Activated naive CD8-positive, alpha-beta T cell treated with anti-CD3 and anti-CD28 coated beads, Interleukin-2, amount 10 ng/mL, durations not matched to agents 7 days and 5 days (primary cell): ENCODE measurements at places on chromosomes 11 and 22. TPM values are rescaled to one million over a fixed set of nuclear protein-coding genes. Genes with fewer than 3 reads are reported as not detected.

GRCh38 chr22:47309476-47309875 is 547.0 kb downstream of the TBC1D22A start:
- no peak for DNase-seq

GRCh38 chr11:120289426-120289825 is 35.7 kb upstream of the TLCD5 start:
- no peak for DNase-seq

DNA sequence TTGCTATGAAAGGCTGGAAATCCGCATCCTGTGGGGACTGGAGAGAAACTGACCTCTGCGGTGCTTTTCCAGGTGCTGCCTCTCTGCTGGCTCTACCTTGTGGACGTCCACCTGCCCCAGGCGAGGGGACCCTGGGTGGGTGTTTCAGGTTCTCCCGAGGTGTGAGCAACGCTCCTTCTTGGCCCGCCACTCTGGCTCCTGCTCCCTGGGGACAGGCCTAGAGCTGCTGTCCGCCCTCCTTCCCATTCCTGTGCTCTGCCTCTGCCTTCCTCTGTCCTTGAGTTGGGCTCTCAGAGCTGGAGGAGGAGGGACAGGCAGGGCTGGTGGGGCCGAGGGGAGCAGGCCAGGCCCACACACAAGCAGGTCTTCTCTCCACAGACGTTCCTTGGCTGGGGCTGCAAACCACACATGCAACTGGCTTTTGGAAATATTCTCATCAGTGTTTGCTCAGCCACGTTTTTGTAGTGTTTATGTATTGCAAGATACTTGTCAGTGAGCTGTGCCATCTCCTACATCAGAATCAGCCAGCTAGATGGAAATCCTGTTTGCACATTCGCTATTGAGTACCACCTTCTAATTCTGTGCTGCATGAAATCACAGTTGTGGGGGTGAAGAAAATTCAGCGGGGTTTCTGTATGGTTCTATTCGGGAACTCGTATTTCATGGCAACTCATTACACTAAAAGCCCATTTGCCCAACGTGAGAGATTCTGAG is 1115.0 kb downstream of the BRD1 start:
- no peak for DNase-seq

- no peak for DNase-seq
Observed at GRCh38 chr11:111870522-111870885, 877 bp downstream of the ALG9 start.

DNA sequence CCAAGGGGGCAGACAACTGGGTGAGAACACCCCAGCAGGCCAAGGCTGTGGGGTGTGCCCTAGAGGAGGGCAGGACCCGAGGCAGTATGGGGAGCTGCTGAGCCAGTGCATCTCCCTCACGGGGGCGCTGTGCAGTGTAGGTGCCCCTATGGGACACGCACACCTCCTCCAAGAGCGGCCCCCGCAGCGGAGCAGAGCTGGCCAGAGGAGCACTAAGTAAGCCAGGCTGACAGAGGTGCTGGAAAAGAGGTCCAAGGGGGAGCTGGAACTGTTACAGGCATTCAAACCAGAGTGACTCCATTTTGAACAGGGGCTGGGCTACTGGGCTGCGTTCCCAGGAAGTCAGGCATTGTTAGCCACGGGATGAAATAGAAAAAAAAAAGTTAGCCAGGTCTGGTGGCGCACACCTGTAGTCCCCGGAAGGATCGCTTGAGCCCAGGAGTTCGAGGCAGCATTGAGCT is 41.8 kb downstream of the TST start:
- peak; percentile 84 for DNase-seq

GRCh38 chr22:45007391-45008185 is 2.2 kb downstream of the PHF21B start:
- peak; percentile 45 for DNase-seq

DNA sequence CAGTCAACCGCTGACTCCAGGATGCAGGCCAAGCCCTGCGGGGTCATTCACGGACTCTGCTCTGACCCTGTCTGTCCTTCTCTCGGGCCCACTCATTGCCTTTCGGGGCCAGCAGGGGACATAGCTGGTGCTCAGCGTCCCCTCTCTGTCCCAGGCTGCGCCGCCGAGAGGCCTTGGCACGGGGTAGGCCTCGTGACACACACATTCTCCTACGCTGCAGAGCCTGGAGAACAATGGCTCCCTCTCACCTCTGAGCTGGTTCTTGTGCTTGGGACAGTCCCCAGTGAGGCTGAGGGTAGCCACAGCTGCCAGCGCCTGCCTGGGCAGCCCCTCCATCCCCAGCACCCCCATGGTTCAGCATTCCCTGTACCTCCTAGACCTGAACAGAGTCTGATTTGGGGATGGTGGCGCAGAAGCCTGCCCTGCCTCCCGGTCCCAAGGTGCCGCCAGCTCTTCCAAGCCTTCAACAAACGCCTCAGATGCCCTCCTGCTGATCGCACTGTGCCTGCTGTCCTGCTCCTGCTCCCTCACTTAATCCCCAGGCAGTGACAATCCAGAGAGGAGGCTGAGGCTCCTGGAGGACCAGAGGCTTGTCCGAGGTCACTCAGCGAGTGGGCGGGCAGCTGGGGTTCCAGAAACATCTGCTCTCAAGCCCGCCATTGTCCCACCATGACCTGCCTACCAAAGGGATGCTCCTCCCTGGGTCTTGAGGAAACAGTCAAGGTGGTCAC is 30.4 kb downstream of the DUSP8 start:
- no peak for DNase-seq

- no peak for DNase-seq
Observed at GRCh38 chr11:134110252-134110815, 41.5 kb downstream of the JAM3 start.

GRCh38 chr11:70590356-70590991 is 192.1 kb downstream of the CTTN start:
- no peak for DNase-seq

DNA sequence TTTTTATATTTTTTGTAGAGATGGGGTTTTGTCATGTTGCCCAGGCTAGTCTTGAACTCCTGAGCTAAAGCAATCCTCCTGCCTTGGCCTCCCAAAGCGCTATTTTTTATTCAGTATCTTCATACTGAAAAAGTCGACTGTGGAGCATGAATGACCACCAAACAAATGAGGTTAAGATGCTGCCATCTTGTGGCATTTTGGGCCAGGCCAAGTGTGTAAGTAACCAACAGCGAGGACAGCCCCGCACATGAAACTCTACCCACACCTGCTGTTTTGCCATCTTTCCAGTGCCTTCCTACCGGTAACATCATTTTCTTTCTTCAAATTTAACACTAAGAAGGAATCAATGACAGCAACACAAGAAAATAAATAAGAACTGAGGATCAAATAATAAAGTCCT is 32.2 kb upstream of the AQP11 start:
- no peak for DNase-seq

DNA sequence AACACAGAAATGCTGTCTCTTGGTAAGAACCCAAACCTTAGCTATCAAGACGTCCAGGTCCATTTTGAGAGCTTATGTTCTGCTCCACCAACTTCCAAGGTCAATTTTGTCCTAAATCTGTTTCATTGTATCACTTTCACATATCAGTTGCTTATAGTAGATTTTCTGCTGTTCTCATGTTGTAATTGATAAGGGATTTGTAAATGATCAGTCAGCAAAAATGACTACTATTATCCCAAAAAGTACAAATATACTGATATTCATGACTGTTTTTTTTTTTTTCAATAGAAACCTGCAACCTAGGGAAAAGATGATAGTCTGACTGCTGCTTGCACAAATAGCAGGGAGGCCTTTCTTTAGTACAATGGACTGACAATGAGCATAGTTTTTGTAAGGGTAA is 128.1 kb downstream of the ARHGAP20 start:
- DNase-seq: no peak

Gene CDC42EP1
- 0.31 TPM for total RNA-seq

- peak; percentile 57 for DNase-seq
Observed at GRCh38 chr22:39242595-39243438, 2.0 kb downstream of the PDGFB start.

Gene OSBP2
- 0.61 TPM for total RNA-seq

Gene GAB2
- 7.5 TPM for total RNA-seq

DNA sequence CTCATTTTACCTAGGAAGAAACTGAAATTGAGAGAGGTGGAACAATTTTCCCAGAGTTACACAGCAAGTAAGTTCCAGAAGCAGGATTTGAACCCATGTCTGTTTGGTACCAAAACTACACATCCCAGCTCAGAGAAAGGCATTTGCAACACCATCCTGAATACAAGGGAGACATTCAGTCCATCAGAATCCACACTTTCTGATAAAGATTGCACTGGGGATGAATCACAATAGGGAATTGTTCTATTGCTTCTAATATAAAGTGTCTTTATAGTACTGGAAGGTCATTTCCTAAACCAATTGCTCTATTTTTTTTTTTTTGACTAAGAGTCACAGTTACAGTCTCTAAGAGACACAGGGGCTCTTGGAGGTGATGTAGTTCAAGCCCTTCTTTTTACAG is 208.1 kb upstream of the CADM1 start:
- DNase-seq: no peak

Gene SPINDOC
- total RNA-seq: 35.2 TPM

GRCh38 chr22:41915786-41916493 is 1.1 kb upstream of the SHISA8 start:
- DNase-seq: no peak

Gene C11orf97
- not detected for total RNA-seq

- DNase-seq: peak; percentile 50
Observed at GRCh38 chr22:40463017-40463631, 92.7 kb downstream of the SGSM3 start.

DNA sequence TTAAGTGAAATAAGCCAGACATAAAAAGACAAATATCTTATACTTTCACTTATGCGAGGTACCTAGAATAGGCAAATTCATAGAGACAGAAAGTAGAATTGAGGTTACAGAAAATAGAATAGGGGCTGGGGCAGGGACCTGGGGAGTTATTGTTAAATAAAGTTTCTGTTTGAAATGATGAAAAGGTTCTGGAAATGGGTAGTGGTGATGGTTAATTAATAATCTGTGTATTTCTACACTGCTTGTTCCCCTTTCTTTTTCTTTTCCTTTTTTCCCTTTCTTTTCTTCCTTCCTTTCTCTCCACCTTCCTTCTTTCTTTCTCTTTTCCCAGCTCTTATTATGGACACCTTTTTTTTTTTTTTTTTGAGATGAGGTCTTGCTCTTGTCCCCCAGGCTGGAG is 2.8 kb downstream of the NAALADL1 start:
- DNase-seq: no peak

DNA sequence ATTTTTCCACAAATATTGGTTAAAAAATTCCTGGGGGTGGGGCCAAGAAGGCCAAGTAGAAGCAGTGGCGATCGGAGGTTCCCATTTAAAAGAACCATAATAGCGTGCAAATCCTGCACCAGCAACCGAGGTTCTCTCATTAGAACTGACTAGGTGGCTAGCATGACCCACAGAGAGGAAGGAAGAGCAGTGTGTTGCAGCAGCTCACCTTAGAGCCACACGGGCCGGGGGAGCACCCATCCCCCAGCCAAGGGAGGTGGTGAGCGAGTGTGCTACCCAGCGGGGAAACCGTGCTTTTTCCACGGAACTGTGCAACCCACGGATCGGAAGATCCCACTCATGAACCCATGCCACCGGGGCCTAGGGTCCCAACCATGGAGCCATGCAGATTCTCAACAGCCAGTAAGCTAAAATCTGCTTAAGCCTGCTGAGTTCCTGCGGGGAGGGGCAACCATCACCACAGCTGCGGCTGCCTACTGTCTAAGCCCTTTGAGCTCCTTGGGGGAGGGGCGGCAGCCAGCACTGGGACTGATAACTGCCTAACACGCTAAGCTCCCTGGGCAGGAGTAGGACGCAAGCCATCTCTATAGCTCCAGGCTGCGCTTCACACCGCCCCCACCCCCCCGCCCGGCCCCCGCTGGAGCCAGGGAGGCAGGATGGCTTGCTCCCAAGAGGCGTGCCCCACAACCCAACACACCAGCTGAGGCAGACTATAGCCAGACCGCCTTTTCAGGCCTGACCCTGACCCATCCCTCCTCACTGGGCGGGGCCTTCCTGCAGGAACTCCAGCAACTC is 21.0 kb upstream of the HTATIP2 start:
- peak; percentile 51 for DNase-seq

- no peak for DNase-seq
Observed at GRCh38 chr11:75831915-75832502, 17.0 kb downstream of the UVRAG start.

GRCh38 chr11:66335531-66336233 is 552 bp downstream of the RIN1 start:
- DNase-seq: no peak

Gene OR8G1
- not detected for total RNA-seq

DNA sequence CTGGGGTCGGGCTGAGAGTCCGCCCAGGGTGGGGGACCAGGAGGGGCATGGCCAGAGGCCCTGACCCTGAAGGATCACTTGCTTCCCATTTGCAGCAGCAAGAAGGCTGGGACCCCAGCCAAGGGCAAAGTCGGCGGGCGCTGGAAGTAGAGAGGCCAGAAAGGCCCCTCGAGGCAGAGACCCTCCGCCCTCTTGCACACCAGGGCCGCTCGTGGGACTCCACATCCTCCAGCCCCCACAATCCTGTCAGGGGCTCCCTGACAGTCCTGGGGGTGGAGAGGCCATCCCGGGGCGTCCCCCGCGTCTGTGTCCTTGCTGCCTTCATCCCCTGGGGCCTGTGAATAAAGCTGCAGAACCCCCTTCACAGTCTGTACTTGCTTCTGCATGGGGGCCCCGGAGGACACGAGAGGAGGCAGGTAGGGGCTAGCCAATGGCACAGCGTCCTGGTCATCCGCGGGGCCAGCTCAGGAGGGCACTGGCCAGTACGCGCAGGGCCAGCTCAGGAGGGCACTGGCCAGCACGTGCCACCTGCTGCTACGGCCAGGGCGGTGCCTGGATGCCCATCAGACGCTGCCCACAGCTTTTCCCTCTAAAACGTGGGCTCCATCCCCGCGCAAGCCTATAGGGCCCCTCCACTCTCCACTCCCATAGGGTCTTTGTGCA is 8.7 kb upstream of the MRPL23 start:
- DNase-seq: peak; percentile 38

DNA sequence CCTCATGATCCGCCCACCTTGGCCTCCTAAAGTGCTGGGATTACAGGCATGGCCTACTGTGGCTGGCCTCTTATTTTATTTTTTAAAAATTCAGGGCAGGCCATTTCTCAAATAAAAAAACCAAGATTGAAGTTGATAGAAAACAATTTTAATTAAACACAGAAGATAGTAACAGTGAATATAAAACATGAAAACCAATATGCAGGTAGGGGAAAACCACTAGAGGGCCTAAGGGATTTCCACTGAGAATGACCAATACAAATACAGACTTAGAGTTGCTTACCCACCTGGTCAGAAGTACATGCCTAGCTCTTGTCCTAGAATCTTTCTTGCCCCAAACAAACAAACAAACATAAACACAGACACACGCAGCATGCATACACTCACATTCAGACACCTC is 1.7 kb upstream of the RTCB start:
- no peak for DNase-seq

Gene DTX4
- total RNA-seq: 0.47 TPM

Gene MS4A7
- 1.6 TPM for total RNA-seq

- no peak for DNase-seq
Observed at GRCh38 chr11:126115816-126116331, 53.2 kb upstream of the CDON start.

GRCh38 chr11:123235656-123236261 is 40.7 kb upstream of the CLMP start:
- no peak for DNase-seq

Gene OR4D5
- total RNA-seq: not detected

- DNase-seq: no peak
Observed at GRCh38 chr22:48800036-48800885, 1027.4 kb downstream of the BRD1 start.

GRCh38 chr22:36014546-36015074 is 14.0 kb downstream of the RBFOX2 start:
- no peak for DNase-seq

Gene CNGA4
- total RNA-seq: 0.20 TPM

Gene ALDH3B1
- 0.61 TPM for total RNA-seq
